ENCODE measurements at places on chromosomes 3 and 15.
A peak's percentile ranks its signal among the peaks of the same experiment; 100 is the strongest.

DNA sequence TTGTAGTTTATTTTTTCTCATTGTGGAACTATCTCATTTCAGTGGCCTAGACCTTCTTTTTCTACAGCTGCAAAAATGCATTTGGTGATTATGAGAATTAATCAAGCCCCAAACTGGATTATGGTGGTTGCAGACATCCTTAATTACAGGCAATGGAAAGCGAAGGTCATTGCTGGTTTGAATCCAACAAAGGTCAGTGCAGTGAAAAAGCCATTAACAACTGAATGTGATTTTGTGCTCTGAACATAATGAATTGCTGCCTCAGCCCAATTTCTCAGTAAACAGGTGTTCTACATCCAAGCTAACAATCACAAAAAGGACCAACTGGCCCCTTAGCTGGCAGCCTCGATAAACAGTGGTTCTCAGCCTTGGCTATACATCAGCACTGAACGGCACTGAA is 260.1 kb upstream of the DPPA4 start:
- no peak for DNase-seq

- DNase-seq = peak; percentile 71
Measured at GRCh38 chr3:114411811-114412803, 118.3 kb downstream of the TIGIT start.

- DNase-seq = no peak
Measured at GRCh38 chr3:88809993-88810392, 297.4 kb upstream of the EPHA3 start.

DNA sequence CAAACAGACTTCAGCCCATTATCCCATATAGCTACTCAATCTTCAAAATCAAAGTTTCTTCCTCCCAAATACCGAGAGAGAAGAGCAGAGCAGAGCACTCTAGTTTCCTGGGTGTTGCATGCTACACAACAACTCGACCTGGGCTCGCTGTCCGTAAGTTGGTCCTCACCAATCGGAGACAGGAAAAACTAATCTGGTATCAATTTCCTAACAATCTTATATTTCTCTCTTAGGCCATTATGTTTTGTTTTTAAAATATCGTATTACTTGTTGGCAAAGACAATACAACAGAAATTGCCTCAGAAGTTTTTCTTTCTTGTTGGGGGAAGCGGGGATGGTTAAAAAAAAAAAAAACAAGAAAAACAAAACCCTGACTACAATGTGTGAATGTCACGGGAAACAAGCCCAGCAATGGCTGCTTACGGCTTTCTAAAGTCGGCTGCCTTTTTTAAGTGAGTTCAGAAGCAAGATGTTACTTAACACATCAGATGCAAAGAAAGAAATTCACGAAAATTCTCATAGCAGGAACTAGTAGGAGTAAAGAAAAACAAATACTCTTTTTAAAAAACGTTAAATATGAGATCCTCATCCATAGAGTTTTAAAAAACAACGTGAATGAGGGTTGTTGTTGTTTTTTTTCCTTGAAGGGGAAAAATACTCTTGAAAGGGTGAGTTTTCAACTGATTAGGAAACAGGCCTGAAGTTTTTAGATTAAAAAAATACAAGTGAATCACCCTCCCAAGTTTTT is 1.9 kb downstream of the VGLL4 start:
- peak; percentile 48 for DNase-seq

DNA sequence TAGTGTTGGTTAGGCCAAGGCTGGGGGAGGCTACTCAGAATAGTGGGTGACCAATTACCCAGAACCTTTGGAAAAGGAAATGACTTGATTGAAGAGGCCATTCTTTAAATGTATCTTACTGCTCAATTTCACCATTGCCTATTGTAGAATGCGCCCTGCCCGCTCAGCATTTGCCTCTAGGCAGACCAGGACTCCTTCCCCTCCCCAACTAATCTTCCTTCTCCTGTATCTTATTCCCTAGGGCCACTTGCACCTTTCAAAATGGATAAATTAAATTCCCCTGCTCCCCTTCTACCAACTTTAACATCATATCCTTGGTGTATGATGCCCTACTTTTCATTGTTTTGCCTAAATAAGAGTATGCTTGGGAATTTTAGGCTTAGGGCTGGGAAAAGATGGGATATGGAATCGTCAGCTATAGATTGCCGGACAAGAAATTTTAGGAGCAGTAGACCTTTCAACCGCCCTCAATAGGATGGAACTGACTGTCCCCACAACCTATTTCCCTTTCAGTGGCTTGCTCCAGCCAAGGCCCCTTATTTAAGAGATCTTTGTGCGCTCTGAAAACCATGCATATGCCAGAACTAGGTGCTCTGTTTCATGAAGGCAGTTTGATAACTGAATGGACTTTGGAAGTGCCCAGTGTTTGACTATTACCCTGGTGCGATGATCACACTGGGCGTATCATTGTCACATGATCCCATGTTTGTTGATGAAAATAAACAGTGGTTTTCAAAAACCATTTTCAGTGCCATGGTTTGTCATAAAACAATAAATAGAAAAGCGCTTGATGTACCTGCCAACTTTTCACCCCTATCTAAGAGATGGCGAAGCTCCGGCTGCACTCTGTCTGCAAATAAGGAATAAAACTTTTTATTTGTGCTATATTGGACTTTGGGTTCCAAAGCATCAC is 74.3 kb upstream of the TSEN2 start:
- DNase-seq = no peak

GRCh38 chr3:124698030-124698770 is 32.1 kb upstream of the UMPS start:
- DNase-seq = no peak

- DNase-seq = no peak
Measured at GRCh38 chr3:192187485-192188051, 539.8 kb downstream of the FGF12 start.

DNA sequence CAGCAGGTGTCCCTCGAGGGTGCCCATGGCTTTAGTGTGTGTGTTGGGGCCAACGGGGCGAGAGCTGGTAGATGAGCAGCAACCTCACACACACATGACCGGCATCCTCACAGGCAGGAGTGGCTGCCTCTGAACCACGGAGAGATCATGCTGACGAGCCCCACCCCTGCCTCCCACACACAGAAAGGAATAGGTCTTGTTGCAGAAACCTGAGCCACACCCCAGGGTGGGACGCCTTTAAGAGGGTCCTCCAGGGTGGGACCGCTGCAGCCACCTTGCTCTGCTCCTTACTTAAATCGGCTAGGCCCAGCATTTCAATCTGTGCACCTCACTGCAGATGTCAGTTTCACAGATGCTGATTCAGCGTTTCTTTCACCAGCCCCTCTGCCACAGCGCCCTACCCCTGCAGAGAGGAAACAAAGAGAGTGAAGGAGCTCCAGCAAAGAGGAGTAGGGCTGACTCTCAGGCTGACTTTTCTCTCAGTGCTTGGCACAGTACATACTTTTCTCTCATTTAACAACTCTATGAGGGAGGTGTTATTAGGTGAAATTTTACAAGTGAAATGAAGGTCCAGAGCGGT is 61.2 kb upstream of the EPHB3 start:
- no peak for DNase-seq

DNA sequence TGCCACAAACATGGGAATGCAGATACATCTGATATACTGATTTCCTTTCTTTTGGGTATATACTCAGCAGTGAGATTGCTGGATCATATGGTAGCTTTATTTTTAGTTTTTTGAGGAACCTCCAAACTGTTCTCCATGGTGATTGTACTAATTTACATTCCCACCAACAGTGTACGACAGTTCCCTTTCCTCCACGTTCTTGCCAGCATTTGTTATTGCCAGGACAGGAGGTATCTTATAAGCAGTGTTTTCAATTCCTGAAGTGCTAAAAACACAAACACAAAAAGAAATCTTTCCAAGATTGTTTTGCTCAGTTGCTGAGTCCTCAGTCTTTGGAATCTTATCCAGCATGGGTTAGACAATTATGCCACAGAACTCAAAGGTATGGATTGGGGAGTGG is 13.5 kb downstream of the GTF2E1 start:
- DNase-seq = peak; percentile 23

DNA sequence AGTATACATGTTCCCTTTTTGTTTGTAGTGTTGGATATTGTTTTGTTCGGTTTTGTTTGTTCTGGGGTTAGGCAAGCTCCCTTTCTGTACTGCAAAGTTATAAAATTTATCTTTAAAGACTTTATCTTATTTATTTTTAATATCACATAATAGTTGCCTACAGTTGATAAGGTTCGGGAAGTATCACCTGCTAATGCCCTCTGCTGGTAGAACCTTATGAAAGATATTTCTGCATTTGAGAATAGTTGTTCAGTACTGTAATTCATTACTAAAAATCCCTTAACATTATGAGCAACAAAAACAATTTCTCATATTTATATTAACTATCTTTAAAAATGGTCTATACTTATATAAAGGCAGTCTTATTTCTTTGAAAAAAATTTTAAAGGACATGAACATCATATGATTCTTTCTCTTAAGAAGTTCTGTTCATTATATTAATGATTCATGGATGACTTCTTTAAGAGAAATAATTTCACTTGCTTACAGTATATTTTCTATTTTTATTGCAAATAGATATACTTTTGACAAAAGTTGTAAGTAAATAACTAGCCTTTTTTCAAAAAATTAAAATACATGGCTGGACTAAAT is 1126.8 kb downstream of the SI start:
- DNase-seq = no peak

DNA sequence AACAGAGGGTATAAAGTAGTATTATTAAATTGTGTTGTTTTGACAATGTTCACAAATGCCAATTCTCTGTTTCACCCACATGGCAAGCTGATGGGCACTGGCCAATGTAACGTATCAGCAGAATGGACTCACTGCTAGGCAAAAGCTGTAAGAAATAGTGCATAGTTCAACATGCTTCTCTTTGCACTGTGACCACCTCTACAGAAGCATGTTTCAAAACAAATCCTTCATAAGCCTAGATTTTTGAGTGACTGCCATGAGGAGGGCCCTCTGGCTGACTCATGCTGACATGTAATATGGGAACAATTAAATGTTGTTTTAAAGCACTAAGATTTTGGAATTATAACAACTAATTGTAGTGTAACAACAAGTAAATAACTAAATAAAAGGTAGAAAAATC is 3.2 kb downstream of the GBE1 start:
- DNase-seq = no peak

DNA sequence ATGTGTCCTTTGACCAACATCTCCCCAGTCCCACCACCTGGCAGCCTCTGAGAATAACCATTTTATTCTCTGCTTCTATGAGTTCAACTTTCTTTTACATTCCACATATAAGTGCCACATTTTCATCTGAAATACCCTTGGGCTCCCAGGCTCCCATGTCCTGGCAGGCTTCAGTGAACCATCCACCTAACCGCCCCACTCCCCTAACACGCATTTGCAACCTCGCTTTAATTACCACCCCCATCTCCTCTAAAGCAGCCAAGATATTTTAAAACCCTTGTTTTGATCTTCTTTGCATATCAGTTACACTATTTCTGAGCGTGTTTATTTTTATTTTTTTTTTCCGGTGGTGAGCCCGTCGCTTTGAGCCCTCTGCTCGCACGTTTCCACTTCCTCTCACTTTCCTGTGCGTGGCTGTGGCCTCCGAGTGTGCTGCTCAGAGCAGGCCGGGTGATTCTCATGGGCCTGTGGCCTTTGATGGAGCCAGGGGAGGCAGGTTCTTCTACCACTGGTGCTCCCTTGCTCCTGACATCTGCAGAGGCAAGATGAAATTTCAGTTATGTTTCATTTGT is 195.4 kb upstream of the LPP start:
- no peak for DNase-seq

GRCh38 chr3:39166932-39167532 is 13.6 kb upstream of the CSRNP1 start:
- DNase-seq = peak; percentile 95

- no peak for DNase-seq
Measured at GRCh38 chr15:29040370-29040751, 154.6 kb downstream of the APBA2 start.

GRCh38 chr3:124075753-124076152 is 83.8 kb upstream of the ROPN1 start:
- no peak for DNase-seq

DNA sequence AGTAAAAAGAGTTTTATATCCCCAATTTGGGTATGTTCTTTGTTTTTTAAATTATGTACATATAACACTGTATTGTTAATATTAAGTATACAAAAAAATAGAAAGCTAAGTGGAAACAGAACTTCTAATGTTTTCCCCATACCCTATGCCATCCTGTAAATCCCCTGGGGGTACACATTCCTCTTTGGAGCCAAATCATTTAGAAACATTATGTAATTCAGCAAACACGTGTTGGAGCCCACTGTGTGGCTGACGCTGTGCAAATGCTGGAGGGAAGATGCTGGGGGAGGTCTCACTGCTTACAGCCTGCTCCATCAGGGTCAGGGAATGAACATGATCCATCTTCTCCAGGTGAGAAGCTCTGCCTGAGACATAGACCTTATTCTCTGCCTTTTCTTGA is 52.8 kb downstream of the CRTC3 start:
- no peak for DNase-seq

GRCh38 chr15:67066959-67067853 is 1.8 kb downstream of the SMAD3 start:
- no peak for DNase-seq

DNA sequence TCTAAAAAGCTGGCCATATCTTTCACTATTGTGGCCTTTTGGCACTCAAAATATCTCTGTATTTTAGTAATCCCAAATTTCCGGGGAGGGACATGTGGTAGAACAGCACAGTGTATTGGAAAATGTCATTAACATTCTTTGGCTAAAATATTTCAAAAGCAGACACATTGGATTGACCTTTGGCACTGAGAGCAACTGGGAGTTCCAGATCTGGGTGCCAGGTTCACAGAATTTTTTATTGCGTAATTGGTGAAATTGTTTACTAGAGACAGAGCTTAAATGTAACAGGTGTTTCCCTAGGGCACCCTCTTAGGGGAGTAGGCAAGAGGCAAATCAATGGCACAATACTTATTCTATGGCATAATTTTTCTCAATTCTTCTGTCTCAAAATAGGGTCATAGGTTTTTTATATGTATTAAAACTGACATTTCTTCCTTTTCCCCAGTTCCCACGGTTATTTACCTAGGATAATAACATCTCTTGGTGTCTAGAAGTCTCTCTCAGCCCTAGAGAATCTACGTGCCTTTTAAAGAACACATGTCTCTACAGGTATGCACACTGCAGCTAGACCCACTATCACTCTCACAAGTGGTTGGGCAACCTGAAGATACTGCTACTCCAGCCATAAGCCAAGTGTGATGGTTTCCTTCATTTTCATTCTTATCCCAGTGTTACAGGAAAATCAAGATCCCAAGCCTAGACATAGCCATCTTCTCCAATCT is 10.6 kb downstream of the RBMS3 start:
- DNase-seq = no peak

- no peak for DNase-seq
Measured at GRCh38 chr3:152120601-152121269, 148.0 kb upstream of the MBNL1 start.

GRCh38 chr3:113249601-113250000 is 38.2 kb downstream of the BOC start:
- no peak for DNase-seq

- no peak for DNase-seq
Measured at GRCh38 chr3:22986958-22987357, 216.2 kb upstream of the UBE2E2 start.

DNA sequence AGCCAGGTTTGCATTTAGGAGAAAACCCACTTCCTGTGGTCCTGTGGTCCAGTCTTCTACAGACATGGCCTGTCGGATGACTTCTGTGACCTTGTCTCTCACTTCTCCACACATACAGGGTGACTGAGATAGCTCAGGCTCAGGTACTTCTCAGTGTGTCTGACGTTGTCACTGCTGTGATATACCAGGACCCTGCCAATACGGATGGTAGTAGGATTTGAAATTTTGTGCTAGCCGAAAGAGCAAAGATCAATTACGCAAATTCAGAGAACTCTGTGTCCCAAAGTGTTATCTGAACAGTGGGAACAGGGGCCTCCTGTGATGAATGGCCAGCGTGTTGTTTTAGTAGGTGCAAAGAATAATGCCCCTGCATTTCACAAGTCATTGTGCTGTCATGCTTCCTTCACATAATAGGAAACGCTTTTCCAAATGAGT is 128.9 kb downstream of the MCTP2 start:
- DNase-seq = no peak
